Amniotic stem cell (primary cell): ENCODE measurements at places on chromosomes 7 and 10.

GRCh38 chr10:116803451-116804249, 45.6 kb upstream of the ENO4 start:
- DNase-seq, result no peak

DNA sequence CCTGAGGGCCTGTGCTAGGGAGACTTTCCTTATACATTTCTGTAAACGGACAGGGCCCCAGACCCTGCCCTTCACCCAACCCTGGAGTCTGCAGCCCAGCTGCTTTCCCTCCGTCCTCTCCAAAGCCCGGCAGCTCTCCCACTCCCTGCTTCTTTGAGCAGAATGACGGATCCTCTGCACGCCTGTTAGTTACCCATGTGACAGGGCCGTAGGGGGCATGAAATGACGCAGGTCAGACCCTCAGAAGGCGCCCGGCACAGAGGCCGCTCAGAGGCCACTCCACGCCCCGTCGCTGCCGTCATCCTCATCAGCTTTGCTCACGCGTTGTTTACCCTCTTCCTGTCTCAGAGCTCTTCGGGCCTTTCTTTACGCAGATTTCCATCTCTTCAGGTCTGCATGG, 60.2 kb upstream of the MKRN1 start:
- no peak for DNase-seq

GRCh38 chr10:13942035-13942434, 355.3 kb downstream of the PRPF18 start:
- DNase-seq, result no peak

- DNase-seq, result no peak
These were observed 714.8 kb upstream of the GALNT17 start for GRCh38 chr7:70416986-70417655.

DNA sequence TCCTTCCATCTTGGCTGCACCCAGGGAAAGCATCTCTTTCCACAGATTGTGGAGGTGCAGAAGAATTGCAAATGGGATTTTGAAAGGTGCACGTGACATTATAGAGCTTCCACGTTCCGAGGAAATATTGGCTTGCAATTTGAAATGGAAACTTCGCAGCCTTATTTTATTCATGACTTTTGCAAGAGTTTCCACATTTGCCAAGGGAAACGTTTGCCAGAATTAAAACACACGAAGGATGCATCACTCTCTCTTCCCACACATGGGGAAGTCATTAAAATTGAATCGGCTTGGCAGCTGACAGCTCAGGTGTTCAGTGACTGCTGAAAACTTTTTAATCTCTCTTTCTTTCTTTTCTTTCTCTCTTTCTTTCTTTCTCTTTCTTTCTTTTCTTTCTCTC, 475.4 kb upstream of the IGFBP3 start:
- no peak for DNase-seq

GRCh38 chr7:131302876-131303707, 24.6 kb upstream of the MKLN1 start:
- DNase-seq, result no peak
